ENCODE measurements at places on chromosomes 16 and 17.

GRCh38 chr16:56409195-56409594 is 16.1 kb downstream of the AMFR start:
- DNase-seq: no peak

DNA sequence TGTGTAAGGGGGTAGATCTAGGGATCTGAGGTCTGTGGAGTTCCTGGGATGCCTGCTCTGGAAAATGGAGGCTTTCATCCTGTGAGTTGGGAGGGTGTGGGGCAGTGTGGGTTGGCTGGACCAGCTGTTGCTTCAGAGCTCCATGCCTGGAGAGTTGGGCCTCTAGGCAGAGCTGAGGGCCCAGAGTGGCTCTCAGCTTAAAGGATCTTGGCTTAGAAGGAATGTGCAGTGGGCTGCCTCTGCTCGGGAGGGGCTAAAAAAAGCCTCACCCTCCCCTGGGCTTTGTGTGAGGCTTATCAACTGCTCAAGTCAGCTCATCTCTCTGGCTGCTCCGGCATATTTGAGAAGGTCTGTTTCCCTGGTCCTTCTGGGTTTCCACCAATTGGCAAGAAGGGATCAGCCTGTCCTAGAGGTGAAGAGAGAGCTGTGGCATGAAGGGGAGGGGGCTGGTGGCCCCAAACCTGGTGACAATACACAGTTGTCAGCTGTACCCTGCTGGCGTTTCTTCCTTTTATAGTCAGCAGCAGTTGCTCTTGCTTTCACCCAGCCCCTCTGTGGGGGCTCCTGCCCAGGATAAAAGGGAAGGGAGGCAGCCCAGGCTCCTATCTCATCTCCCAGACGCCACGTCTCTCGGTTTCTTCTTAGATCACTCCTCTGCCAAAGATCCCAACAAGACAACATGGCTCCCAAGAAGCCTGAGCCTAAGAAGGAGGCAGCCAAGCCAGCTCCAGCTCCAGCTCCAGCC is at the start of gene MYL4:
MYL4 (plus strand) TSS at position 605 of the 745 bp plus-strand sequence; CDS start at position 680, 75 bp downstream.
- no peak for DNase-seq

DNA sequence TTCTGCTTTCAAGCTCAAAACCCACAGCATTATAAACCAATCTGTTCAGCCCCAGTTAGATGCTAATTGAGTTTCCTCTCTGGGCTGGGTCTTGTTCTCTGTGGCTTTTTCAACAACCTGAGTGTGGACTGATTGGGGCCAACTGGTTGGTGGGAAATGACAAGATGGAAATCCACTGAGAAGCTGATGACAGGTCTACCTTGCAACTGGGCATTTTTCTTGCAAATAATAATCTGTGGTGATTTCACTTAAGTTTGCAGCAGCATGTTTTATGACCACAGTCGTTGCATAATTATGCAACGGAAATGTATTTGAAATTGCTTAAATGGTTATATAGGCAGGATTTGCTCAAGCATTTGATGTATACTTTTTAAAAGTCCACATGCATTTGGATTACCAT is 69.9 kb downstream of the AKAP1 start:
- no peak for DNase-seq

GRCh38 chr16:30166202-30166902 is 17.1 kb upstream of the CORO1A start:
- DNase-seq: no peak

GRCh38 chr17:1422885-1423284 is 22.9 kb upstream of the YWHAE start:
- DNase-seq: no peak

DNA sequence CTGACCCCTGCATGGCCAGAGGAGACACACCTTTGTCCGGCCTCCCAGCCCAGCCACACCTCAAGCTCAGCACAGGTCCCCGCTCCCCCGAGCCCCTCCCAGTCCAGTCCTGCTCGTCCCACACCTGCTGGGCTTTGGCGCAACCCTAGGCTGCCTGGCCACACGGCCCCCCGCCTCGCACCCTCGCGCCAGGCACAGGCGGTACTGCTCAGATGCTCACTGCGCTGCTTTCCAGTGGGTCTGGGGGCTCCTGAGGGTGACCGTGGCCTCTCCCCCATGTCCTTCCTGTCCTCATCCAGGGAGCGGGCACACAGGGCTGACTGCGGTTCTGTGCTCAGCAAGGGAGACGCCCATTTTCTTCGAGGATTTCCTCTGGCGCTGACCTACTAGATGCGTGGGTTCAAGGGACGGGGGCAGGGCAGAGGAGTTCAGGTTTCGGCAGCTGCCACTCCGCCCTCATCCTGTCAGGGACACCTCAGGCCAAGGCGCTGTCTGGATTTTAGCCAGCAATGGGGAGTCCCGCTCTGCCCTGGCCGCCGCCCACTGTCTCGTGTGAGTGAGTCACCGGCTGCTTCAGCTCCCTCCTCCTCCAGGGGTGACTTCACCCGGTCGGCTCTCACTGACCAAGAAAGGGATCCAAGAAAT is 118.0 kb upstream of the ZNF469 start:
- no peak for DNase-seq

DNA sequence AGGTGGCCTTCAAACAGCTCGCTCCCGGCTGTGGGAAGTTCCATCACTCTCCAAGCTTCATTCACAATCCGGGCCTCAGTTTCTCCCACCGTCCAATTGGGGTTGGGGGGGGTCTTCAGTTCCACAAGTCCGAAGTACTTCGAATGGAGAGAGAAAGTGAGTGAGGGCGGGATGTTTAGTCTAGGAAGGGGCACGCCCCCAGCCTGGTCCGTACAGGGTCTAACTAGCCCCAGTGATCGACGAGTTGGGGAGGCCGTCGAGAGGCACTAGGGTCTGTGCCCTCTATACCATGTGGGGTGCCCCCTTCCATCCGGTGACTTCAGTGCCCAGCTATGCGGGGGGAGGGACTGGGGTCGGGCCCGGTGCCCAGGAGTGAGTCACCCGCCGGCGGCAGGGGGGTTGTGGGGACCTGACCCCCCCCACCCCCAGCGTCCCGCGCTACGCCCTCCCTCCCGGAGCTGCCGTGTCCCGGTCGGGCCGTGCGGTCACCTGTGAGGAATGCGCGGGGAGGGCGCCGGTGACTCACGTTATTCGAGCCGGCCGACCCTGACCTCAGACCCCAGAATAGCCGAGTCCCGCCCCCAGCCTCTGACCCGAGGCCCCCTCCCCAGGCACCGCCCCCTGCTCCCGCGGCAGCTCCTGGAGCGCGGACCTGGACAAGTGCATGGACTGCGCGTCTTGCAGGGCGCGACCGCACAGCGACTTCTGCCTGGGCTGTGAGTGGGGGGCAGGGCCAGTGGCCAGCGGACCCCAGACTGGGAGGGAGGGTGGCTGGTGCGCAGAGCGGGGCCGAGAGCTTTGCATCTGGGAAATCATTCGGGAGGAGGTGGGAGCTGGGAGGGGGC is 658 bp downstream of the TNFRSF12A start:
- no peak for DNase-seq

DNA sequence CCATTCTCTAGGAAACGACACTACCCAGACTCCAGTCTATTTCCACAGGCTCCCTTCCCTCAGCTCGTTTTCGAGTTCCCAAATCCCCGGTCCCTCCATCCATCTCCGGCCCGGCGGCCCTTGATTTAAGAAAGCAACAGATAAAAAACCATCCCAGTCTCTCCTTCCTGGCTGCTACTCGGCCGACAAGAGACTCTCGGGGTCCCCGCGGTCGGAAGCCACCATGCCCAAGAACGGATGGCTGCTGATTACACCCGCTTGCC is 182 bp downstream of the RPL26 start:
- DNase-seq: no peak

All from iPS DF 6.9 (cell line).